ENCODE measurements at places on chromosomes 5 and 9. TPM values are rescaled to one million over a fixed set of nuclear protein-coding genes. Genes with fewer than 3 reads are reported as not detected.

DNA sequence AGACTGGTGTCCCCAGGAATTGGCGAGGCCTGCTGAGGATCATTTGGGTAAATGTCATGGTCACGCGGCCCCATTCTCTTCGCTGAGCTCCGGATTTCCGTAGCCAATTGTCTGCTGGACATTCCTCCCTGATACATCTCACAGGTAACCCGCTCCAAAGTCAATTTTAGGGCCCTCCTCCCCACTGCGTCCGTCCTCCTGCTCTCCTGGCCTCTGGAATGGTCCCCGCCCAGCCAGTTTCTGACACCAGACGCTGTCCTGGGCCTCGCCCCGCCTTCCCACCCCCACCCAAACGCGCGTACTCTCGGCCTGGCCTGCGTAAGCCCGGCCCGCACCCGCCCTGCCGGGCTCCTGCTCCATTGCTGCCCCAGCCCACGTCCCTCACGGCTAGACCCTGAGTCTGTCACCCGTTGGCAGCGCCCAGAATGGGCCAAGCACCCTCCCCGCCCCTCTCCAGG is 202.0 kb downstream of the AUH start:
- no peaks in the 10 kb centered on the region for H3K27me3 ChIP-seq
- no peaks in the 10 kb centered on the region for H3K4me1 ChIP-seq
- H3K36me3 ChIP-seq: no peaks in the 10 kb centered on the region
- H3K27ac ChIP-seq: no peak overlapping the region
- H3K4me3 ChIP-seq: no peak overlapping the region

GRCh38 chr5:89847743-89848142 is 561.8 kb downstream of the CETN3 start:
- H3K27me3 ChIP-seq: no peaks in the 10 kb centered on the region
- DNase-seq: no peak
- H3K4me3 ChIP-seq: no peak overlapping the region
- no peaks in the 10 kb centered on the region for H3K36me3 ChIP-seq

DNA sequence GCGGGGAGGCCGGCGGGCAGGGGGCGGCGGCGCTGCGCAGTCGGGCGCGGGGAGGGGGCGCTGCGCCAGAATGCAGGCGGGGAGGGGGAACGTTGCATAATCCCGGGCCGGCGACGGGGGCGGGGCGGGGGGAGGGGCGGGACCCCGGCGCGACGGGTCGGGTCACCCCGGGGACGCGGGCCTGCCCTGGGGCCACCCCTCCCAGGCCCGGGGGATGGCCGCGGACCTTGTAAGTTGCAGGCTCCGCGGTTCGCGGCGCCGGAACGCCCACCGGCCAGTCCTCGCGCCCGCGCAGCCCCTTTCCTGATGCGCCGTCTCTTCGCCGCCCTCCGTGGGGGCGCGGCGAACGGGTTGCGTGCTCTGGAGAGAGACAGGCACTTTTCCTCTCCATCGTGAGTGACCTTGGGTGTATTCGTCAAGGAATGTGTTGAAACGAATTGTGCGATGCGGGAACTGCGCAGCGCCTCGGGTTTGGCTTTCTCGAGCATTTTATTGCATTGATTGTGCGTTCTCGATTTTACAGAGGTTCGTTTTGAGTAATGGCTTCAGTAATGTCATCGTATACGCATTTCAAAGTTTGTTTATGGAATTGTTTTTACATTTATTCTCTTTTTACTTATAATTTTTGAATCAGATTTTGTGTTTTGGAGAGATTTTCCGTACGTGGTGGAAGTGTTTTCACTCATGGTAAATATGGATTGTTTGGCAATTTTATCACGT is 802 bp downstream of the SPIN1 start:
- H3K36me3 ChIP-seq: no peaks in the 10 kb centered on the region
- peak; percentile 68 for DNase-seq

DNA sequence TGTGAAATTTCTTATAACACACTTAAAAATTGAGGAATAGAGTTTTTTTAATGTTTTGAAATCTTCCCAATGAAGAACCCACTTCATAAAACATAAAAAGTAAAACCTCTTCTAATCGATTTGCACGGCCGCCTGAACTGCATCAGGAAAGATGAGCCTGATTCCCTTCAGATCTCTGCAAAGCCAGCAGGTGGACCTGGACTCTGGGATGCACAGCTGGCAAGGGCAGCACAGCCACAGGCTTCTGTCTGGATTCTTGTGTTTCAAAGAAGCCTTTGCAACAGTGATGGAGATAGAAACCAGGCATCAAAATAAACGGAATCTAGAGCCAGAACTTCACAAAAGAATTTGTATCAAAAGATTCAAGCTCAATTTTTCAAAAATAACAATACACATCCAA is 36.0 kb upstream of the SPATA31C2 start:
- no peak for DNase-seq
- no peaks in the 10 kb centered on the region for H3K4me1 ChIP-seq
- H3K27ac ChIP-seq: no peak overlapping the region
- no peak overlapping the region for H3K4me3 ChIP-seq
- no peaks in the 10 kb centered on the region for H3K36me3 ChIP-seq
- H3K27me3 ChIP-seq: no peaks in the 10 kb centered on the region

- H3K36me3 ChIP-seq: no peaks in the 10 kb centered on the region
- H3K4me3 ChIP-seq: no peak overlapping the region
- no peaks in the 10 kb centered on the region for H3K27me3 ChIP-seq
- no peaks in the 10 kb centered on the region for H3K4me1 ChIP-seq
- no peak for DNase-seq
Observed at GRCh38 chr5:2519153-2519552, 232.3 kb downstream of the IRX2 start.

IL4 gene
- total RNA-seq: not detected

ALG2 gene
- 22.2 TPM for total RNA-seq

KCNIP1 gene
- 0.42 TPM for total RNA-seq

Measured in aorta (tissue), 5 donors.